ENCODE measurements at places on chromosomes 11 and 22.
A peak's percentile ranks its signal among the peaks of the same experiment; 100 is the strongest.

GRCh38 chr11:8282631-8283030 lies 19.0 kb upstream of the LMO1 start:
- DNase-seq = no peak

GRCh38 chr11:94107363-94107762 lies 21.3 kb upstream of the PANX1 start:
- peak; percentile 17 for DNase-seq

- no peak for DNase-seq
Measured at GRCh38 chr11:113934761-113935160, 30.2 kb downstream of the HTR3B start.

DNA sequence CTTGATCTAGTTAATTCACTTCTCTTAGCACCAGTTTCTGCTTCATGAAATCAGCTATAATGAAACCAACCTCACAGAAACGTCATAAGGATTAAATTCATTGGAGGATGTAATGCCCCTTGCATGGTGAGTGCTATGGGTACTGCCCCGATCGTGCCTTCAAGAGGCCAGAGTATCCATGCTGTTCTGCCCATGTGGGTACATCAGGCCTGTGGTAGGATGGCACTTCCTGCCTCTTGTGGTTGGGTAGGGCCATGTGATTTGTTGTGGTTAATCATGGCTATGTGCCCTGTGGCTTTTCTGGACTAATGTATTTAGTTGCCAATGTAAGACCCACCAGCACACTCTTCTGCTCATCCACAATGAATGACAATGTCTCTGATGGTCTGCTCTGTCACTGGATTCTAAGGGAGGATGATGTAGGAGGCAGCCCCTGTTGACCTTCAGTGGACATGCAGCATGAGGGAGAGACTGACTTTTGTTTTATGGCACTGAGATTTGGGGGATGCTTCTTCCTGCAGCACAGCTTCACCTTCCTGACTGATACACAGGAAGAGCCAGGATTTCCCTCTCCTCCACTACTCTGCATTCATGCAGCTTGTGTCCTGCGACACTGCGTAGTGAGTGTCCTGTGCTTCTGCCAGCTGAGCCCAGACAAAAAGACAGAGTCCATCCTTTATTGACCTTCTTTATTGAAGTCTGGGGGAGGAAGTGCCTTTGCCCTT lies 66.2 kb downstream of the DHCR7 start:
- no peak for DNase-seq

DNA sequence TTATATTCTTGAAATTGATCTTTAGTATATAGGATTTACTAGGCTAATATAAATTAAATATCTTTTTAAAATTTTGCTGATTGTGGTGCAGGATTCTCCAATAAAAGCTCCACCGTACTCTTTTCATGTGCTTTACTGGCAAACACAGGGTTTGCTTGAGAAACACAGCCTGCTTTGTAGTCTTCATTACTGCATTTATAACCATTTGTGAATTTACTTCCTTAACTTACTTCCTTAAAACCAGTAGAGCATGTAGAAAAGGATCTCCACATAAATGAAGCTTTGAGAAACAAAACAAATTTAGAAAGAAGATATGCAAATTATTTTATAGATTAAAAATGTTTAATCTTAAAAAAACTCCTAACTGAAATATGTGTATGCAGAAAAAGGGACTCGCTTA lies 28.8 kb downstream of the SWAP70 start:
- DNase-seq = peak; percentile 65

GRCh38 chr22:29883045-29883774 lies at the start of gene MTMR3:
Gene MTMR3 (plus strand): TSS chr22:29883174. CDS start chr22:29971060, 87,886 bp downstream.
- DNase-seq = peak; percentile 92

DNA sequence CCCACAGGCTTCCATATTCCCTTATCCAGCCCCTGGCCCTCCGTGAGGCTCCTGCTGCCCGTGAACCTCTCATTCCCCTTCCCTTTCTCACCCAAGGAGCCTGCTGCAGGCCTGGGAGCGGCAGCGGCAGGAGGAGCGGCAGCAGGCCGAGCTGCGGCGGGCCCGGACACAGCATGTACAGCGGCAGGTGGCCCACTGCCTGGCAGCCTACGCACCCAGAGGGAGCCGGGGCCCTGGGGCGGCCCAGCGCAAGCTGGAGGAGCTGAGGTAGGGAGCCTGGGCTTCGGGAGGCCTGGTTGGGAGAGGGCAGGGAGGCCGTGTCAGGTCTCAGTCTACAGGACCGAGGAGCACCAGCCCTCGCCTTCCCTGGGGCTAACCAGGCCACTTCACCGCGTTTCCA lies 8.1 kb upstream of the SART1 start:
- DNase-seq = no peak

DNA sequence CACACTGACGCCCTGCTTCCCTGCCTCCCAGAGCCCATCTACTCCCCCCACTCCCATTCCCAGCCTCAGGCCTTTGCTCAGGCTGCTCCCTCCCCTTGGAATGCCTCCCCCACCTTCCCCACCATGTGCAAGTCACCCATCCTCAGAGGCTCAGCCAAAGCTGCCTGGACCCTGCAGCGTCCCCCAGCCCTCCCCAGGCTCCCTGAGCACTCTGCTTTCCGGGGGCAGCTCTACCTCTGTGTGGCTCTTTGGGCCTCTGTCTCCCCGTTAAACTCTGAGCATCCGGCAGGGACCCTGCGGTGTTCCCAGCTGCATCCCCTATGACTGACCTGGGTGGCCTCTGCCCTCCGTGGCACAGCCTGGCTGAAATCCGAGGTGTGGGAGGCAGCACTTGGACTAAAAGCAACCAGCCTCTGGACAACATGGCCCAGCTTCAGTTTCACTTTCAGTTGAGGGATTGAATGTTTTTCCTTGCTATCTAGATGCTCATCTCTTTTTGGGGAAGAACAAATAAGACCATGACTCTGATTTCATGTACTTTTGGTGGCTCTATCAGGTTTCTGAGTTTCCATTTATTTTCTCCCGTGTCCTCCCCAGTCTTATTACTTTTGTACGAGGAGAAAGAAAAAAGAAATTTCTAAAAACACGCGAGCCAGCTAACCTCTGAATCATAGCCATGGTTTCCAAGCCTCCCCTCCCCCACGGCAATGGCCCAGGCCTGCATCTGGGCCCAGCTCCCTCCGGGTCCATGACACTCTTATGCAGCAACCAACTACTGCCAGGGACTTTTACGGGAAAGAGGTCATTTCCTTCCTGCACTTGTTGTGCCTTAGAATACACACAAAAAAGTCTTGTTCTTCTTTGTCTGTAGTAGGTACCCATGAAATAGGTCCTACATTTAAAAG lies 3.8 kb downstream of the APOL3 start:
- peak; percentile 37 for DNase-seq

GRCh38 chr11:47270331-47271271 lies 668 bp downstream of the MADD start:
- peak; percentile 63 for DNase-seq

- peak; percentile 31 for DNase-seq
Measured at GRCh38 chr11:69816671-69817070, 2.5 kb downstream of the FGF3 start.

DNA sequence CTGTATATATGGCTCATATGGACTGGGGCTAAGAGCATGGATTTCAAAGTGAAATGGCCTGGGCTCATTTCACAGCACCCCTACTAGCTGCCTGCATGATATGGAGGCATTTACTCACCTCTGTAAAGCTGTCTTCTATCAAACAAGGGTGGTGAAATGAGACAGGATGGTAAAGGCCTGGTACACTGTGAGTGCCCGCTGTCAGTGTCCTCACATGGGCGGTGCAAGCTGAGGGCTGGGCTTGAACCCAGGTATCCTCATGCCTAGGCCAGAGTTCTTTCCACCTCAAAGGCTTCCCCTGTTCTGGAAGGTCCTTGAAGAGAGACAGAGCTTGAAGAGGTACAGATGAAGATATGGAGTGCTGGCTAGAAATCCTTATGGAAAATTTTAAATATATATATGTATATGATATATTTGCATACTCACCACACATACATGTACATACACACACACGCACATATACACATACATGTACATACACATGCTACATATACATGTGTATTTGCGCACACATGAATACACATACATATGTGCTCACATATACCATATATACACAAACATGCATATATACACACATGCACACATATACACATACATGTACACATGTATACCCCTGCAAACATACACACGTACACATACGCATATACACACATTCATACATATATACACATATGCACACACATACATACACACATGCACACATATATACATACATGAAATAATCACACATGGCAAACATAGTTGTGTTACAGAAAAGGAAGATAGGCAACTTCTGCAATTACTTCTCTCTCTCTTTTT lies 44.7 kb downstream of the MICAL2 start:
- no peak for DNase-seq

GRCh38 chr11:65558930-65559509 lies 861 bp upstream of the LTBP3 start:
- no peak for DNase-seq

GRCh38 chr11:81895258-81895657 lies 838.4 kb downstream of the FAM181B start:
- DNase-seq = no peak

GRCh38 chr22:26894766-26895485 lies 237.5 kb downstream of the MIAT start:
- no peak for DNase-seq

- peak; percentile 77 for DNase-seq
Measured at GRCh38 chr11:65911682-65912568, 6.9 kb downstream of the C11orf68 start.

- no peak for DNase-seq
Measured at GRCh38 chr11:25536289-25536688, 795.6 kb upstream of the ANO3 start.

DNA sequence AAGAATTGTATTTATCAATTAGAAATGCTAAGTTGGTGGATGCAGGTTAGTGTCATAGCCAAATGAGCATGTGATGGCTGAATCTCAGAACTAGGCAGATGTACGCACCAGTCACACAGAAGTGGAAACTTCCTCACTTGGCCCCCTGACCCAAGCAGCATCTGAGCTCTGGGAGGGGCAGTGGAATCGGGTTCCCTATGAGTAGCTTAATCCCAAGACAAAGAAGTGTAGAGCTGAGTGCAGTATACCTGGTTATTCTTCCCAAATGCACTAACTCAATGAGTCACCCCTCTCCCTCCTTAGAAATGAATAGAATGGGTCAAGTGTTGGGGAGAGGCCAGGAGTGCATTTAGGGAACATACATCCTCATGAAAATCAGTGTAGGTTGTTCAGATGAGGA lies 224.6 kb downstream of the FAT3 start:
- DNase-seq = no peak

All from NB4 (cell line).